ENCODE measurements at places on chromosomes 7 and 10.
A peak's percentile ranks its signal among the peaks of the same experiment; 100 is the strongest.

- DNase-seq = no peak
Observed at GRCh38 chr10:128825626-128826025, 641.4 kb upstream of the MGMT start.

GRCh38 chr7:51126324-51126723 is 190.3 kb downstream of the COBL start:
- no peak for DNase-seq

DNA sequence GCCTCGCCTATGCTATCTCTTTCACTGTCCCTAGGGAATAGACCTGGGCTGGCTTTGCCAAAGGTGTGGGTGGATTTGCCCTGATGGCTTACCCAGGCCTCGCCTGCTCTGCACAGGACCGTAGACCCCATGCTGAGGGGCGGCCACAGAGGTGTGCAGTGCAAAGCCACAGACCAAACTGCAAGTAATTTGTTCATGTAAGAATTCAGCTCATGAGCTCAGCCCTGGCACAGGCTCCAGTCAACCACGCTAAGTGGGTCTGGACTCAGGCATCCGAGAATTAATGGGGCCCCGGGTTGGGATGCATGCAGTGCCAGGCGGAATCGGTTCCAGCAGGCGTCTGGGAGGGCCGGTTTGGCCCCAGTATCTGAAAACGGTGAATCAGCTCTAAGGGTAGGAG is 445.2 kb downstream of the DNAJB6 start:
- no peak for DNase-seq

GRCh38 chr7:82808633-82809032 is 354.1 kb downstream of the PCLO start:
- no peak for DNase-seq

DNA sequence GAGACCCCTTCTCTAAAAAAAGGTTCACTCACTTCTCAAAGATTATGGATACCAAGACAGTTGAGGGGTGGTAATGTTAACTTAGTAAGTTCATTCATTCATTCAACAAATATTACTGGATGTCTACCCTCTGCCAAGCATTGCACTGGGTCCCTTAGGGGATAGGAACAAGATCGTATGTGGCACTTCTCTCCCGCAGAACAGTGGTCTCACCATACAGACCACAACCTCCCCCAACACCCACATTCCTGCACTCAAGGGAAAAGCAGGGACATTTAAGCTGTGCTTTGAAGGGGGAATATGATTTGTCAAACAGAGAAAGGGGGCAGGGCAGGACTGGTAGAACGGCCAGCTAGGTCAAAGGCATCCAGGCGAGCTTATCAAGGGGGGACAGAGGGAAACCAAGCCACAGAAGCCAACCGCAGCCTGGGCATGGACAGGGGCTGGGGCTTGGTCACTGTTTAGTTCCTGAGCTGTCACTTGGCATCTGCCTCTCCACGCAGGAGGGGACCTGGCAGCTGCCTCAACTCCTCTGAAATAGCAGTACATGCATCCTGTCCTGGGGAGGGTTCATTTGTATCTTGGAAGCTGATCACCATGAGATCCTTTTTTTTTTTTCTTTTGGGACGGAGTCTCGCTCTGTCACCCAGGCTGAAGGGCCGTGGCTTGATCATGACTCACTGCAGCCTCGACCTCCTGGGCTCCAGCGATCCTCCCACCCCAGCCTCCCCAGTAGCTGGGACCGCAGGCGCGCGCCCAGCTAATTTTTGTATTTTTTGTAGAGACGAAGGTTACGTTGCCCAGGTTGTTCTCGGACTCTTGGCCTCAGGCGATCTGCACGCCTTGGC is 949 bp upstream of the CLIP2 start:
- peak; percentile 98 for DNase-seq

DNA sequence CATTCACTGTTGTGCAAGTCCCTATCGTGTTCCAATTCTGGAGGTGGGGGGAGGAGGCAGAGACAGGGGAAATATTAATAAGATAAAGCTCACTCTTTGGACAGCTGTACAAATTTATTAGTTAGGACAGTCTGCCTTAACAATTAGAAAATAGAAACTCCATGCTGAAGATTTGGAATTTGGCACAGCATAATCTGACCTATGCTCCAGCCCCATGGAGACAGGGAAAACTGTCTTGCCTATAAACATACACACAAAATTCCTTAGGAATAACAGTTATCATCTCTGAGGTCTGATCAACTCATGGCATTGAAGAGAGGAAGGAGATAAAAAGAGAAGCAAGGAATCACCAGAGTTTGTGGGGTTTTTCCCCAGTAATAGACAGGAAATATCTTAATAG is 335.4 kb upstream of the MEOX2 start:
- DNase-seq = no peak

GRCh38 chr7:88758381-88759229 is 895 bp upstream of the ZNF804B start:
- DNase-seq = peak; percentile 22
